Mesendoderm (in vitro differentiated cells): ENCODE measurements at places on chromosomes 16 and 17.
A peak's percentile ranks its signal among the peaks of the same experiment; 100 is the strongest.

GRCh38 chr17:77253611-77254051, 112.9 kb downstream of the SEC14L1 start:
- no peak for DNase-seq

GRCh38 chr17:2202996-2203575, 100.5 kb downstream of the SMG6 start:
- no peak for DNase-seq

GRCh38 chr16:63365649-63366304, 1329.5 kb upstream of the CDH8 start:
- no peak for DNase-seq

- DNase-seq: no peak
These were observed 5.0 kb upstream of the CMTM4 start for GRCh38 chr16:66701516-66701915.

DNA sequence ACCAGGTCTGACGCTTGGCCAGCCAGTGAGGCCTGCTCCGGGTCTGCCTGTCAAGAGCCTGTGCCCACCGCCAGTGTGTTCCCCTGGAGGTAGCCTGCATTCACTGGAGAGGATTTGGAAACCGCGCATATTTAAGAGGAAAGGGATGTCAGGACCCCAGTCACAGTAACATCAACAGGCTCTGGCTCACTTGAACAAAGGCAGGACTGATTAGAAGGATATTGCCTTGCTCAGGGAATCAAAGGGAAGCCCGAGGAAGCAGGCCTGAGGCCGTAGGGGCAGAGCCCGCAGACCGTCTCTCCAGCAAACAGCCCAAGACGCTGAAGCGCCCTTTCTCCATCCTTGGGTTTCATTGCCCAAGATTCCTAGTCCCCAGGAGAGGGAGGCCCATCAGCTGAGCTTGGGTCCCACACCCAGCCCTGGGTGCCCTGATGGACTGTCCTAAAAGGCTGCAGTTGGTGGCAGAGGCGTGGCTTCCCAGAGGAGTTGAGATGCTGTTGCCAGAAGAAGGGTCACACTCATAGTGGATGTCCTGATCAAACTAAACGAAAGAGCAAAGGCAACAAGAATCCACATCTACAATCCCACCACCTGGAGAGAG, 23.2 kb downstream of the NT5M start:
- no peak for DNase-seq

DNA sequence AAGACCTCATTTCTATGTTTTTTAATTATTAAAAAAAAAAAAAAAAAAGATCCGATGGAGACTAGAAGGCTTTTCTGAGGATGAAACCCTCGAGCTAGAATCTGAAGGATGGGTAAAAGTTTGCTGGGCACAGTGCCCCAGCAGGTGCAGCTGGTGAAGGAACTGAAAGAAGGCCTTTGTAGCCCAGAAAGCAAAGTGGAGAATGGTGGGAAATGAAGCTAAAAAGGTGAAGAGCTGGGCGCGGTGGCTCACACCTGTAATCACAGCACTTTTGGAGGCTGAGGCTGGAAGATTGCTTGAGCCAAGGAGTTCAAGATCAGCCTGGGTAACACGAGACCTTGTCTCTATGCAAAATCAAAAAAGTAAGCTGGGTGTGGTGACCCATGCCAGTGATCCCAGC, 50.3 kb upstream of the SEC14L1 start:
- DNase-seq: no peak

DNA sequence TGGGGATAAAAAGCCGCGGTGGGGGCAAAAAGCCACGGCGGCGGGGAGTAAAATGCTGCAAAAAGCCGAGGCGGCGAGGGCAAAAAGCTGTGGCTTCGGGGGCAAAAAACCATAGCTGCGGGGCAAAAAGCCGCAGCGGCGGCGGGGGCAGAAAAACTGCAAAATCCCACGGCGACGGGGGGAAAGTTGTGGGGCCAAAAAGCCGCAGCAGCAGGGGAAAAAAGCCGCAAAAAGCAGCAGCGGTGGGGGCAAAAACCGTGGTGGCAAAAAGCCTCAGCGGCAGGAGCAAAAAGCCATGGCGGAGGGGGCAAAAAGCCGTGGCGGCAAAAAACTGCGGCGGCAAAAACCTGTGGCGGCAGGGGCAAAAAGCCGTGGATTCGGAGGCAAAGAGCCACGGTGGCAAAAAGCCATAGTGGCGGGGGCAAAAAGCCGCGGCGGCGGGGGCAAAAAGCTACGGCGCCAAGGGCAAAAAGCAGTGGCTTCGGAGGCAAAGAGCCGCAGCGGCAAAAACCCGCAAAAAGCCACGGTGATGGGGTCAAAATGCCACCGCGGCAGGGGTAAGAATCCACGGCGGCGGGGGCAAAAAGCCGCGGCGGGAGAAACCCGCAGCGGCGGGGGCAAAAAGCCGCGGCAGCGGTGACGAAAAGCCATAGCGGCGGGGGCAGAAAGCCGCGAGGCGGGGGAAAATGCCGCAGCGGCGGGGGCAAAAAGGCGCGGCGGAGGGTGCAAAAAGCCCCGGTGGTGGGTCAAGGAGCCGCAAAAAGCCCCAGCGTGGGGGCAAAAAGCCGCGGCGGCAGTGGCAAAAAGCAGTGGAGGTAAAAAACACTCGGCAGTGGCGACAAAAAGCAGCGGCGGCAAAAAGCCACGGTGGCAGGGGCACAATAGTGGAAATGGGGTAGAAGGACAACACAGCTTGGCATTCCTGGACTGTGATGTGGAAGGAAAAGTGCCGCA, 192.8 kb downstream of the SHCBP1 start:
- no peak for DNase-seq

DNA sequence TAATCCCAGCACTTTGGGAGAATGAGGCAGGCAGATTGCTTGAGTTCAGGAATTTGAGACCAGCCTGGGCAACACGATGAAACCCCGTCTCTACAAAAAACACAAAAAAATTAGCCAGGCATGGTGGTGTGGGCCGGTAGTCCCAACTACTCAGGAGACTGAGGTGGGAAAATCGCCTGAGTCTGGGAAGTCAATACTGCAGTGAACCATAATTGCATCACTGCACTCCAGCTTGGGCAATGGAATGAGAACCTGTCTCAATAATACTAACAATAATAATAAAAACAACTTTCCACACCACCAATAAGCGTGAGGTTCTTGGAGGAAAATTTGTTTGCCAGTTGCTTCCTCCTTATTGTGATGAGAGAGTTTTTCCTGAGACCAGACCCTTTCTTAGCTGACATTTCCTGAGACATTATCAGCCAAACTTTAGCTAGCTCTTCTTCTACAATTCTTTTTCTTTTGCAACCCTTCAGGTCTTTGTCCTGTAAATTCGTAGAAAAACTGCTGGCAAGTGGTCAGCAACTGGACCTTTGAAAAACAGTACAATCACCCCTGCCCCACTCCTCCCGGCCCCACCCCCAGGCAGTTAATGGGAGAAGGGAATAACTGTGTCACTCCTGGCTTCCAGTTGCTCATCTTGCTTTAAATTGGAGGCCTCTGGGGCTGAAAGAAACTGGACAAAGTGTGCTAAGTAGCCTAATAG, 3.5 kb upstream of the EZH1 start:
- no peak for DNase-seq

GRCh38 chr17:66704858-66705520, 129.9 kb upstream of the CACNG5 start:
- no peak for DNase-seq

DNA sequence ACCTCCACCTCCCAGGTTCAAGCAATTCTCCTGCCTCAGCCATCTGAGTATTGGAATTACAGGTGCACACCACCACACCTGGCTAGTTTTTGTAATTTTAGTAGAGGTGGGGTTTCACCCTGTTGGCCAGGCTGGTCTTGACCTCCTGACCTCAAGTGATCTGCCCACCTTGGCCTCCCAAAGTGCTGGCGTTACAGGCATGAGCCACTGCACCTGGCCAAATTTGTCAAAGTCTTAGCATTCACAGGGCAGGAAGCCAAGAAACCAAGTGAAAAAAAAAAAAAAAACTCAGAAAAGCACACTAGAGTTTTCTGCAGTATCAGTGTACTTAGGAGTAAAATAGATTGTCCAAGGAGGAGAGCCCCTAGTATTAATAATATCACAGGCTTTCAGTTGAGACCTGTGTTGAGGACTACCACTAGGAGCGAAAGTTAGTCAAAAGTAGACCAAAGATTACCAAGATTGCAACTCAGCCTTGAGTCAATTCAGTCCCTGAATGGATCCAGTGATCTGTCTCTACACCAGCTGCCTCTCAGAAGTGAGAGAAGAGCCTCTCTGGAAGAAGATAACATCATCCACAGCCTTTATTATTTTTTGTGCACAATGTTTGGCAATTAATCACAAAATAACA, 159.7 kb downstream of the CEP112 start:
- DNase-seq: no peak

- DNase-seq: no peak
These were observed 195.2 kb downstream of the AXIN2 start for GRCh38 chr17:65366102-65366844.

- no peak for DNase-seq
These were observed 19.3 kb downstream of the TMEM11 start for GRCh38 chr17:21194703-21195102.

- no peak for DNase-seq
These were observed 3.0 kb upstream of the PRPSAP2 start for GRCh38 chr17:18854956-18855355.

DNA sequence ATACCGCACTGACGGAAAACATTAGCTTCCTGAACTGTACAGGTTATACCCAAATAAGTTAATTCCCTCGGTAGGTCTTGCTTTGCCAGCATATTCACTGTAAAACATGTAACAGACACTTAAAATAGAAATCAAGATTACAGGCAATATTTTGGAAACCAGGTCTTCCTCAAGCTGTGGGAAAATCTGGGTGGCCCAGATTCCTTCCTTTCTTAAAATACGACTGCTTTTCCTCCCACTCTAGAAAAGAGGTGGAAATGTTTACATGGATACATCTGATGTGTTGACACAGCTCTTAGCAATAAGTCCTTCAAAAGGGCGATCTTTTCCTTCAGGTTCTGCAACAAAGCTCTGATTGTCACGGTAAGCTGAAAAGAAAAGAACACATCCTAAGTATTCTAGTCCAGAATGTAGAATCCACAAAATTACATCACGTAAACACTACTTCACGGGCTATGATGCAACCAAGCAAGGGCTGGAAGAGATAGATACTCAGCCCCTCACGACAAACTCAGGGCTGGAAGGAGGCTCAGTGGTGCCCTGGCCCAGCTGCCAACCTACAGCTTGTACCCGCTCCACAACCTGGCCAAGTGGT, 18.4 kb downstream of the STX8 start:
- no peak for DNase-seq

GRCh38 chr17:47819475-47819874, 2.1 kb downstream of the OSBPL7 start:
- DNase-seq: no peak

- no peak for DNase-seq
These were observed 212.8 kb downstream of the SOX9 start for GRCh38 chr17:72333570-72333969.

DNA sequence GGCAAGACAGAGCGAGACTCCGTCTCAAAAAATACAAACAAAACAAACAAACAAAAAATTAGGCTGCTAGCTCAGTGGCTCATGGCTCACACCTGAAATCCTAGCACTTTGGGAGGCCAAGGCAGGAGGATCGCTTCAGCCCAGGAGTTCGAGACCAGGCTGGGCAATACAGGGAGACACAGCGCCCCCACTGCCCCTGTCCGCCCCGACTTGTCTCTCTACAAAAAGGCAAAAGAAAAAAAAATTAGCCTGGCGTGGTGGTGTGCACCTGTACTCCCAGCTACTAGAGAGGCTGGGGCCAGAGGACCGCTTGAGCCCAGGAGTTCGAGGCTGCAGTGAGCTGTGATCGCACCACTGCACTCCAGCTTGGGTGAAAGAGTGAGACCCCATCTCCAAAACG, 531 bp upstream of the CDH1 start:
- DNase-seq: no peak

GRCh38 chr17:41970901-41971331, 4.3 kb downstream of the CNP start:
- DNase-seq: no peak

DNA sequence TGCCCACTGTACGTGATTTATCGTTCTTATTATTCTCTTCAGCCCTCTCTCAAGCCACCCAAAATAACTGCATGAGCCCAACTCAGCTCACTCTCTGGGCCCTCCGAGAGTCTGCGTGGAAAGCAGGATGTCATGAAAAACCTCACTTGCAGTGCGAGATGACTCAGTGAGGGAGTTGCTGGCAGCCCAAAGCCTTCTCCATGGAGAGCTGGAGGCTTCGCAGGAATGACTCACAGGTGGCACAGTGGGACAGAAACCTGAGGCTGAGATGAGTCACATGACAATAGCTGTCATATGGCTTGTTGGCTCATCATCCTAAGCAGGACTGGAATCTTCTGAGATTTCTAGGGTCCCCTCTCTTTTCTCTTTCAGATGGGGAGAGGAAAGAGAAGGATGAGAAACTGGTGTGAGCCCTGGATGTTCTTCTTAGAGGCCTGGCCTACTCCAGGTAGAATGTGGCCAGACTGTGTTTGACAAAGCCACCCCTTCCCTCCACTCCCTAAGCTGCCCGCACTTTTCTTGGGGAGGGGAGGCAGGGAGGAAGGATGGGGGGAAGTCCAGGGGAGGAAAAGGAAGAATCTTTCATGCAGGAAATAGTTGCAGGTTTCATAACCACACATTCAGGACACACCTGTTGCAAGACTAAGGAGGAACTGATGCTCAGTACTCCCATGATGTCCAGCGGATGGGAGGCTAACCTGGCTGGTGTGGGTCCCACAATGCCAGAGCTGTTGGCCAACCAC, 160.6 kb upstream of the RPL38 start:
- peak; percentile 91 for DNase-seq

GRCh38 chr17:29791336-29792080, 138.5 kb downstream of the SSH2 start:
- DNase-seq: no peak
